SK-N-DZ (cell line): ENCODE measurements at places on chromosomes 1 and 21.
A peak's percentile ranks its signal among the peaks of the same experiment; 100 is the strongest.

DNA sequence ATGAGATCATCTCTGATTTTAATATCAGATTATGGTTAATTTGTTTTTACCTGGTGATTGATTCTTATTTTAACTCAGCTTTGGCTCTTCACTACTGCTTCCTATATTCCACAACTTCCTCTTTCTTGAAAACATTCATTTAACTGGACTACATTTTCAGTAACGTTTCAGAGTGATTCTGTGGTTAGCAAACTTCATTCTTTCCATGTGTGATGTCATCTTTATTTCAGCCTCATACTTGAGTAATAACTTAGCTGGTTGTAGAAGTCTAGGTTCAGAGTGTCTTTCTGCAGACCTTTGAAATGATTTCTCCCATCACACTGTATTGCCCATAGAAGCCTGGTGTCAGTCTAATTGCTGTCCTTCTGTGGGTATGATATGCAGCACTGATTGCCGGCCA lies 36.0 kb upstream of the SLC35F3 start:
- no peak for DNase-seq

DNA sequence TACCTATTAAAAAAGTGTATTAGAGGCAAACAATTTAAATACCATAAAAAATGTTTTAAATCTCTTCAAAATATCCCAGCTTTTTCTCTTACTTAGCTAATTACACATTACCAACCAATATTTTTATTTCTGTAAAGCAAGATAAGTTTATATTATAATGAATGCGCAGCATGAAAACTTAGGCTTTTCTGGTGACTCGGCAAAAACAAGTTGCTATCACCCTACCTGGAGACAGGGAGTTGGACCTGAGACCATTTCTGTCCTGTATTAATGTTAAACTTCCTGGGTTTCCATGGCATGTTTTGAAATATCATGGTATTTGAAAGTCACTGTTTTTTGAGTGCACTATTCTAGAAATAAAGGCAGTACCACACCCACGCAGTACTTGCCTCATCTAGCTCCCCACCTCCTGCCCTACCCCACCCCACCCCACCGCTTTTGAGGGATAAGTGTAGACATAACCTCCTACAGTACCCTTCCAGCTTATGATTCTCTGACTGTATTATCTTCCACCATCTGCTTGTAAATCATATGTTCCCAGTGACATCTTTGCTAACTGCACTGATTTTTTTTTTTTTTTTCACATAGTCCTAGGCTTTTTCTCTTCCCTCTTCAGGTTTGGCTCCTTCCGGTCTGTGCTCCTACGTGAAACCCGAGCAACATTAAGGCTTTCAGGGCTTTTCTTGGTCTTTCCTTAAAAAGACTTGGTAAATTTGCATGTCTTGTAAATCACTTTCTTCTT lies 77.5 kb downstream of the PHTF1 start:
- no peak for DNase-seq

DNA sequence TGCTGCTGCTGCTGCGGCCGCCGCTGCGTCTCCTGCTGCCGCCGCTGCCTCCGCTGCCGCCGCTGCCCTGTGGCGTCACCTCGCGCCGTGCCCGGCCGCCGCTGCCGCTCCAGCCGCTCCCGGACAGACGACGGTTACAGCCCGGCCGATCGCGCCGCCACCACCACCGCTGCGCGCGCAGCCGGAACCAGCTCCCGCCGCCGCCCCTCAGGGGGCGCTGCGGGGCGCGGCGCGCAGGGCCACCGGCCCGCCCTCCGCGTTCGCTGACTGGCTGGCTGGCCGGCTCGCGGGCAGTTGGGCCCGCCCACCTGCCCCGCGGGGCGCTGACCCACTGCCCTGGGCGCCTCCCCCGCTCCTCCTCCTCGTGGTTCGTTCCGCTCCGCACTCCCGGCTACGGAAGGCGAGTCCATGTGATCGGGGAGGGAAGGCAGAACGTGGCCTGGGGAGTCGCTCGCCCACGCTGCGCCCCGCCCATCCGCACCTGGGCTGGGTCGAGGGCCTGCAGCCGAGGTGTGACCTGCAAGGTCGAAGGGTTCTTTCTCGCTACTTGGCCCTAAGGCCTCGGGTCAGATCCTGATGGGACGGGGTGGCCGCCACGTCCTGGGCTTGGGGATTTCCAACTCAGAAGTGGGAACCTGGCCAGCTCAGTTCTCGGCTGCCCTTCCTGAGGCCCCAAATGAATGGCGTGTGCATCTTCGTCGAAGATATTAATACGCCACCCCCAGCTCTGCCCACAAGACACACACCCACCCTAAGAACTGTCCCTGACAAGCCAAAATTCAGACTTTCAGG lies at the start of gene PTP4A2:
Gene PTP4A2 (minus strand): TSS at position 185 of the 792 bp plus-strand sequence. CDS start 19,303 bp downstream, outside the sequence.
- DNase-seq = peak; percentile 91

- no peak for DNase-seq
Measured at GRCh38 chr21:36034211-36034913, 26.0 kb downstream of the SETD4 start.

- DNase-seq = no peak
Measured at GRCh38 chr1:54577612-54578011, 29.6 kb downstream of the ACOT11 start.

DNA sequence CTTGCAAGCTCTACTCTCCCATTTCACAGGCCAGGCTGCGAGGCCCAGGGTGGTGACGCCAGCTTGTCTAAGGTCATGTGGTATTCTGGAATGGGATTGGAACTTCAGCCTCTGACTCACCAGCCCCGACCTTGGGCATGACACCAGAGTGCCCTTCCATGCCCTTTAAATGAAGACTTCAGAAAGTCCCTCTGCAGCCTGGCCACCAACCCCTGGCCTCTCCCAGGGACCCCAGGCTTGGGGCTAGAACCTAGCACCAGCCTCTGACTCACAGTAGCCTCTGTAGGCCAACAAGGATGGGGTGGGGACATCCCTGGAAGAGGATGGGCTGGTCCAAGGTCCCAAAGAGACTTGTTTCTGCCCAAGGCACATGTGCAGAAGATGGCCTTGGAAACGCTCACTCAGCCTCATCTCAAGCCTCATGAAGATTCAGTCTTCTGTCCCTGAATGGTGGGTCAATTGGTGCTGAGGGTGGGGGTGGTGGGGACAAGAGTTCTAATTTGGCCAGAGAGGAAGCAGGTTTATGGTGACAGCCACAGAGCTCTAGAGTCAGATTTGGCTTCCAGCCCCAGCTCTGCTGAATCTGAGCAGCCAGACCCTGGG lies 36.1 kb upstream of the RUNX3 start:
- no peak for DNase-seq

DNA sequence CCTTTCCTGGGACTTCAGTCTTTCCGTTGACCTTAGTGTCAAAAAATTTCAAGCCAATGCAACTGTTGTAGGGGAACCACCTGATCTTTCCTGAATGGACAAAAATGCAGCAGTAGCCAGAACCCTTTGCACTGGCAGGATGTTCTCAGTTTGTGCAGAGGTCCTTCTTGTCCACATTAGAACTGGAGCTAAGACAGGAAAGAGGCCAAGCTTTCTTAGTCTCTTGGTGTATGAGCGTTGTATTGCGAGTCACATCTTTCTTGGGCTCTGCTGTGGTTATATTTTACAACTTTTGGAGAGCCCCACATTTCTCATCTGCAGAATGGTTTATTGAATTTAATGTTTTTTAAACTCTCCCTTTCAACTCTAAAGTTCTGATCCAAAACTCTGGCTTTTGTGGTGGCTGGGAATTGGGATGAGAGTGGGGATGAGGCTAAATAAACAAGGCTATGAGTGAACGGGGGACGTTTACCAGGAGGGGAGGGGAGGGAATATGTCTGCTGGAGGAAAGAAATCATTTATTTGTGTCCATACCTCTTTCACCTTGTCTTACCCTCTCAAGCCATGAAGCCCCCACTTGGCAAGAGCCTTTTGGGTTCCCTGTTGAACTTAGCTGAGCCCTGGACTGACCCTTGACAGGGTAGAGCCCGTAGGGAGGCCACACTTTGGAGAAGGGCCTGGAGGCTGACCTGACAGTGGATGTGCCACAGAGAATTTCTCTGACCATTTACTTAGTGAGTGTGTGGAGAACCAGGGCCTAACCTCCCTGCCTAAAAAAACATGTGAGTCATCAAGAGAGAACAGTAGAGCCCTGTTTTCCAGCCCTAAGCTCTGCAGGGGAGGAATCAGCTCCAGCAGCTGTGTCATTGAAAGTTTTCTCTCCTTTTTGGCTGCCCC lies 586 bp downstream of the CHI3L2 start:
- DNase-seq = no peak

DNA sequence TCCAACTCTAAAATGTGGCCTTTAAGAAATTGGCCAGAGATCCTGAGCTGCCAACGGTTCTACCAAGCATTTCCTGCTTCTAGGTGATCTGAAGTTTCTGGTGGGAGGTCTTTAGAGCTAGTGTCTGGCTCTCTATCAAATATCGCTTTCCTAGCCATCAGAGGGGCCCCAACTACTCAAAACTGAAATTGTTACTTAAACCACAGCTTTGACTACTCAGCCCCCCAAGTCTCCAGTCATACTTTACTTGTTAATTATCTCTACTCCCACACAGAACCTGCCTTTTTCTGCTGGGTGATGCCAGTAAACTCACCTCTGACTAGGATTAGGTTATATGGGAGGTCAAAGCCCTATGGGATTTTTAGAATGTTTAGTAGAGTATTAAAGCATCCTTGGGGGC lies 95.1 kb downstream of the FASLG start:
- no peak for DNase-seq

- no peak for DNase-seq
Measured at GRCh38 chr1:29218223-29218622, 12.5 kb downstream of the MECR start.

DNA sequence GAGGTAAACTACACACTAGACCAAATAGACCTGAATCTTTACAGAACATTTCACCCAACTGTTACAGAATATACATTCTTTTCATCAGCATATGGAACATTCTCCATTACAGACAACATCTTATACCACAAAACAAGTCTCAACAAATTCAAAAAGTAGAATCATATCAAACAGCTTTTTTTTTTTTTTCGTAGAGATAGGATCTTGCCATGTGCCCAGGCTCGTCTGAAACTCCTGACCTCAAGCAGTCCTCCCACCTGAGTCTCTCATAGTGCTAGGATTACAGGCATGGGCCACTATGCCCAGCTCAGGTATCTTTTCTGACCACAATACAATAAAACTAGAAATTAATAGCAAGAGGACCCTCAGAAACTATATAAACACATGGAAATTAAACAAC lies 36.5 kb downstream of the HSF2BP start:
- DNase-seq = no peak

DNA sequence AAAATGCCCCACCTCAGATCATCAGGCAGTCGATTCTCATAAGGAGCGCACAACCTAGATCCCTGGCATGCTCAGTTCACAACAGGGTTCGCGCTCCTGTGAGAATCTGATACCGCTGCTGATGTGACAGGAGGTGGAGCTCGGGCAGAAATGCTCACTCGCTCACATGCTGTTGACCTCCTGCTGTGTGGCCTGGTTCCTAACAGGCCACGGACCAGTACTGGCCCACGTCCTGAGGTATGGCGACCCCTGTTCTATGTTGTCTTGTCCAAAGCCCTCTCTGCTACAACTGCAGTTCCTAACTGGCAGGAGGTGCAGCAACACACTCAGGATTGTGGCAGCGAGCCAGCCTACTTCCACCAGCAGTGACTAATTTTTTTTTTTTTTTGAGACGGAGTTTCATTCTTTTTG lies 70.6 kb downstream of the CLSTN1 start:
- DNase-seq = no peak

DNA sequence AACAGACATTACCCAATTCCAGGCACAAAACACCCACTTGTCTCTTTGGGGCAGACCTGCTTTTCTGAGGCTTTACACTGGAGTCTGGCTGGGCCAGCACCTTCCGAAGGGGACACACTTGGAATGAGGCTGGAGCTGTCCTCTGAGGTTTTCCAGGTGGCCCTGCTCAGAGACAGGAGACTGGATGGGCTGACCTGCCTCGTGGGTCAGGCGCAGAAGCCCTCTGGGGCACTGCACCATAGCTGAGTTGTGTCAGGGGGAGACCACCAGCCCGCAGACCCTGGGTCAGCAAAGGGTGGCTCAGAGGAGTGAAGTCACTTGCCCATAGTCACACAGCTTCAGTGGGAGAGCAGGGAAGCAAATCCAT lies 1.8 kb downstream of the SH2D5 start:
- DNase-seq = peak; percentile 29

GRCh38 chr1:13825033-13825432 lies 125.0 kb downstream of the PRDM2 start:
- DNase-seq = no peak

GRCh38 chr1:215402147-215402546 lies 165.0 kb upstream of the KCTD3 start:
- DNase-seq = no peak

DNA sequence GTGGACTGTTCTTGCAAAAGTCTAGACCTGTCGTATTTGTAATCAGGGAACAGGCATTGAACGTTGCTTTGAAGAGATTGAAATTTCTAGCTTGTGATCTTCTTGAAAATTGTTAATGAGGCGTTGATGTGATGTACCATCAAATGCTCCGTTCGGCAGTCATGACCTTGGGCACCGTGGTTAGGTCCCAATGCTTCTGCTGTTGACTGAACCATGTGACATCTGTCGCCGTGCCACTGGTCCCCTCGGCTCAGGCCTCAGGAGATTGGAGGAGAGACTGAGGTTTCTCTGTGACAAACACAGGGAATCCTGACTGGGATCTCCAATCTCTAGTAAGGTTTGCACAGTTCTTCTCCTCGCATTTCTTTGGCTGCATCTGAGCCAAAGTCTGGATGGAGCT lies 18.1 kb upstream of the KCNAB2 start:
- no peak for DNase-seq

DNA sequence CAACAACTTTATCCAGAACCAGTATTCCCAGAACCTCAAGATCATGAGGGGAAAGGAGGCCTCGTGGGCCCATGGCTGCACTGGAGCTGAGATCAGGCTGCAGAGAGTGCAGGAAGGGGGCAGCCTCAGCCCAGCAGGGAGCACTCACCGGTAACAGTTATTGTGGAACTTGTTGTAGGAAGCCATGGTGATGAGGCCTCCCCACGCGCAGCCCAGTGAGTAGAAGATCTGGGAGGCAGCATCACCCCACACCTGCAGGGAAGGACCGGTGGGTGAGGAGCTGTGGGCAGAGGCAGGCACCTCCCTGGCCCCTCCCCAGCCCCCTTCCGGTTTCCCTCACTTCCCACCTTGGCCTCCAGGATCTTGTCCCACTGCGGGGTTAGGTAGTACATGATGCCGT lies 10.8 kb downstream of the CCDC24 start:
- no peak for DNase-seq

DNA sequence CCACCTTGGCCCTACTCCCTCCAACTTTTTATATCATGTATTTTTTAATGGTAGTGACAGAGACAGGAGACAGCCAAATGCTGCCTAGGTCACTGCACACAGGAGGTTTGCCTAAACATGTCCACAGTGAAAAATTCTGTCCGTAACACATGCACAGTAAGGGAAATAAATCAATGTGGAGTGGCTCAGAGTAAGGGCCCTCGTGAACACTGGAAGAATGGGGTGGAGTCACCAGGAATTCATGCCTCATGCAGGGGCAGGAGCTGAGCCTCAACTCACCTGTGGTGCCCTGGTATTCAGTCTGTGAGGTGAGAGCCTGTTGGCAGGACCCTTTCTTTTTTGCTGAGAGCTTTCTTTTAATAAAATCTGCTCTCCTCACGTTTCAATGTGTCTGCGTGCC lies 289.1 kb downstream of the TGFB2 start:
- no peak for DNase-seq
